ENCODE measurements at places on chromosomes 12 and 14.

GRCh38 chr12:131507094-131507493 is 203.8 kb upstream of the SFSWAP start:
- DNase-seq: no peak

- DNase-seq: peak; percentile 53
Measured at GRCh38 chr12:122356192-122356635, 66.3 kb downstream of the CLIP1 start.

DNA sequence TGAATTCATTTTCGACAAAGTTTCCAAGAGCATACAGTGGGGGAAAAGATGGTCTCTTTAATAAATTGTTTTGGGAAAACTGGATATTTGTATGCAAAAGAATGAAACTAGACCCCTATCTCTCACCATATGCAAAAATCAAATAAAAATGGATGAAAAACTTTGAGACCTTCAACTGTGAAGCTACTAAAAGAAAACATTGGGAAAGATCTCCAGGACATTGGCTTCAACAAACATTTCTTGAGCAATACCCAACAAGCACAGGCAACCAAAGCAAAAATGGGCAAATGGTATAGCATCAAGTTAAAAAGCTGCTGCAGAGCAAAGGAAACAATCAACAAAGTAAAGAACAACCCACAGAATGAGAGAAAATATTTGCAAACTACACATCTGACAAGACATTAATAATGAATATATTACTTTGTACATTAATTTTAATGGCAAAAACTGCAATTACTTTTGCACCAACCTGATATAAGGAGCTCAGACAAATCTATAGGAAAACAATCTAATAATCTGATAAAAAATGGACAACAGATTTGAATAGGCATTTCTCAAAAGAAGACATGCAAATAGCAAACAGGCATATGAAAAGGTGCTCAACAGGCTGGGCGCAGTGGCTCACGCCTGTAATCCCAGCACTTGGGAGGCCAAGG is 50.7 kb downstream of the NUBPL start:
- DNase-seq: no peak

GRCh38 chr12:2408262-2408661 is 355.5 kb downstream of the CACNA1C start:
- DNase-seq: no peak

- DNase-seq: no peak
Measured at GRCh38 chr12:46103559-46104383, 113.4 kb upstream of the SCAF11 start.

GRCh38 chr14:54785136-54785777 is 117.4 kb downstream of the GCH1 start:
- DNase-seq: no peak

- DNase-seq: no peak
Measured at GRCh38 chr12:63977441-63977840, 132.9 kb downstream of the SRGAP1 start.

DNA sequence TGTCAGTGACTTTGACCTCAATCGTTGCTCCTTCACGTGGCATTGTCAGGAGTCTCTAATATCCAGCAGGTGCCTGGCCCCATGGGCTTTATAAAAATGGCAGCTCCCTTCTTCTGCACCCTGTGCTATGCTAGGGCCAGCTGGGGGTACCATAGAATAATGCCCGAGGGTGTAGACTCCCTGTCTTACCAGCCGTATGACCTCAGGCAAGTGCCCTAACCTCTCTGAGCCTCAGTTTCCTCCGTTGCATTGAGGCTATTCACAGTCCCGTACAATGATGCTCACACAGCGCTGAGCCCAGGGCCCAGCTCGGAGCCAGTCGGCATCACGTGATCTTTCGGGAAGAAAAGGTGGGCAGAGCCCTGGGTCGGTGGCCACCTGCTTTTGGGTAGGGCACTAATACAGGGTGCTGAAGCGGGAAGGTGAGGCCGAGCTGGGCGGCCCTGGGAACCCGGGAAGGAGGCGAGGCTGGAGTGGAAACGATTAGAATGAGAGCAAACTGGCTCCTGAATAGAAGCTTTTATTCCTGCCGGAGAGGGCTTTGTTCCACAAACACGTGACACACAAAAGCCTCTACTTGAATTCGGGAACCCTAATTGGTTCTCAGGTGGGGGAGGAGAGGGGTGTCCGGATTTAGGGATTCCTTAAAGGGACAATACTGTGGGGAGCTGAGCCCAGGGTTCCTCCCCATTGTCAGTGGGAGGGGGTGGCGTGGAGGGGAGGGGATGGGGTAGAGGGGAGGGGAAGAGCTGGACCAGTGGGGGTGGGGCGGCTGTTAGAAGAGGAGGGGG is 19.9 kb upstream of the MSI1 start:
- no peak for DNase-seq

- DNase-seq: no peak
Measured at GRCh38 chr14:104222396-104223036, 84.1 kb downstream of the KIF26A start.

GRCh38 chr14:75418850-75419768 is 8.7 kb upstream of the JDP2 start:
- DNase-seq: no peak

DNA sequence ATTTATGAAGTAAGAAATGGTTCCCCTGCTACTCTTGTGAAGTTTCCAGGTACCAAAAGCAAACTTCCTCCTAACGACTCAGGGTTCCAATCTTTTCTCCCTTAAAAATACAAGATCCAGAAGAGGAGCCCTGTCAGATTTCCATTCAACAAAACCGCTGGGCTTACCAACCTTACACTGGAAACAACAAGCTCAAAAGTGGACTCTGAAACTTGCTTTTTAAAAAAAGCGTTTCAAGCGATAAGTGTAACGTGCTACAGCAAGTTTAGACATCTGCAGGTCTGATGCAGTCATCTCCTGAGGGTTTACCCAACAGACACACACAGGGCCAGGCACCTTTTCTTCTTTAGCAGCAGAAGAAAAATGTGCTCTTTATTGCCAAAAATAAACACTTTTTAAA is 6.9 kb upstream of the CREBL2 start:
- DNase-seq: no peak

DNA sequence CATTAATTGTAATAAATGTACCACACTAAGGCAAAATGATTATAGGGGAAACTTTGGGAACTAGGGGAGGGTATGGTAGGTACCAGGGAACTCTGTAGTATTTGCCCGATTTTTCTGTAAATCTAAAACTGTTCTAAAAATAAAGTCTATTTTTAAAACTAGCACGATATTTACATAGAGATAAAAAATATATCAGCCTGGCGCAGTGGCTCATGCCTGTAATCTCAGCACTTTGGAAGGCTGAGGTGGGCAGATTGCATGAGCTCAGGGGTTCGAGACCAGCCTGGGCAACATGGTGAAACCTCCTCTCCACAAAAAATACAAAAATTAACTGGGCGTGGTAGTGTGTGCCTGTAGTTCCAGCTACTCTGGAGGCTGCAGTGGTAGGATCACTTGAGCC is 32.4 kb downstream of the TMEM116 start:
- no peak for DNase-seq

DNA sequence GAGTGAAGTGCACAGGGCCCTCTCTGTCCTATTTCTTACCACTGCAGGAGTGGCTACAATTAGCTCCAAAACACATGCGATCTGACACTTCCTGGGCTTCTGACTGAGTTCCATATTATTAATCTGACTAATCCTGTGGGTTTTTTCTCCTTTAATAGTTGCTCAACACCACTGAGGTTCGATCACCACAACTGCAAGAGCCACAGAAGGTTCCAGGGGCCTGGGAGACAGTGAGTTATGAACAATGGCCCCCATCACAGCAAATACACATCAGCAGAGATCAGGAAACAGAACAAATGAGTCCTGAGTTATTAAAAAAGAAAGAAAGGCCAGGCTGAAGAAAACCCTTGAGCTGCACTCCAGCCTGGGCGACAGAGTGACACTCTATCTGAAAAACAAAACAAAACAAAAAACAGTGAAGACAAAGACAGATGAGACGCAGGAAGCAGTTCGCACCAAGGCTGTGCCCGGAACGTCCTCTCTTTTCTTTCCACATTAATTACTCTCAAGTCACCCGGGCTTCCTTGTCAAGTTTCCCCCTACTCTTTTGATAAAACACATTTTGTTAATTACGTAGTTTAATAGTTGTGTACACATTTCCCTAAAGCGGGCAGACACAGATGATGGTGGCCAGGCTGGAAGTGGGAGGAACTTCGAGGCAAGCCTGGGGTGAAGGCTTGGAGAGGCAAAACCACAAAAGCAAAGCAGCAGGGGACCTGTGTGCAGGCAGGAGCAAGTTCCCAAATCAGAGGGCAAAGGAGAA is 42.7 kb downstream of the CDC42BPB start:
- DNase-seq: no peak

DNA sequence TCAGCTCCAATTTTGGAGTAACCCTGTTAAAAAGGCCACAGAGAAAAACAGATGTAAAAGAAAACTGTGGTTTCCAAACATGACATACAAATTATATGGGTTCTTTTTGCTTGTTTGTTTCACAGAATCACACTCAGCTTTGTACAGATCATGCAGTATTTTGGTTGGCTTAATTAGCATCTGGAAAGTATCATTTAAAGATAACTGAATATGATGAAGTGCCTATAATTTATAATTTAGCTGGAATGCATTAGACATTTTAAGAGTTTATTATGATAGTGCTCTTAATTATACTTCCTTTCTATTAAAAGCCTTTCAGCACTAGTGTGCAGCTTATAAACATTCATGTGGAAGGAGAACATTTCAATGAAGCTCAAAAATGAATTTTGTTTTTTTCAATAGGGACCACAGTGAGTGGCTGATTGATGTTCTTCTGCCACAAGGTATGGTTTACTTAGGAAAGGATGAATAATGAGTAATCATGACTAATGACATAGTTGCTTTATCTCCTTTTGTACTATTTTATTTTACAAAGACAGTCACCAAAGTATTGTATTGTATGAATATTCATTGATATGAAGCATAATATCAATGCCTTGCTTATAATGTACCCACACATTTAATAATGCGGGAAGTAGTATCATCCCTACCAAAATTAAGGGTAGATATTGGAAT is 98.3 kb downstream of the UNC79 start:
- DNase-seq: no peak

DNA sequence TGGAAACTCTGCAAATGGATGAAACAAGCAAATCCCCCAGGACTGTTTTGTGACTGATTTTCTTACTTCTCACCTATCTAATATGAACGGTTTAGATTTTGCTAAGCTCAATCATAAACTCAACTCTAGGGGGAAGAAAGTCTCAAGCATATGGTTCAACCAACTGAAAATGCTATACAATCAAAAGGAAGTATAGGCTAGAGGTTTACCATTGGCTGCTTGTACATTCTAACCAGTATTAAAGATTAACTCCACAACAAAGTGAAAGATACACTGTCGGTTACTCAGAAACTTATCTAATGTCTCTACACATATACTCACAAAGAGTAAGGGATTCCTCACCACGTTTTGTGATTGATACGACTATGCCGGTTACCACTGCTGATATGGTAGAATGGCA is 281.8 kb upstream of the SOX5 start:
- no peak for DNase-seq

GRCh38 chr14:52314595-52315354 is 663 bp downstream of the PTGER2 start:
- DNase-seq: no peak

DNA sequence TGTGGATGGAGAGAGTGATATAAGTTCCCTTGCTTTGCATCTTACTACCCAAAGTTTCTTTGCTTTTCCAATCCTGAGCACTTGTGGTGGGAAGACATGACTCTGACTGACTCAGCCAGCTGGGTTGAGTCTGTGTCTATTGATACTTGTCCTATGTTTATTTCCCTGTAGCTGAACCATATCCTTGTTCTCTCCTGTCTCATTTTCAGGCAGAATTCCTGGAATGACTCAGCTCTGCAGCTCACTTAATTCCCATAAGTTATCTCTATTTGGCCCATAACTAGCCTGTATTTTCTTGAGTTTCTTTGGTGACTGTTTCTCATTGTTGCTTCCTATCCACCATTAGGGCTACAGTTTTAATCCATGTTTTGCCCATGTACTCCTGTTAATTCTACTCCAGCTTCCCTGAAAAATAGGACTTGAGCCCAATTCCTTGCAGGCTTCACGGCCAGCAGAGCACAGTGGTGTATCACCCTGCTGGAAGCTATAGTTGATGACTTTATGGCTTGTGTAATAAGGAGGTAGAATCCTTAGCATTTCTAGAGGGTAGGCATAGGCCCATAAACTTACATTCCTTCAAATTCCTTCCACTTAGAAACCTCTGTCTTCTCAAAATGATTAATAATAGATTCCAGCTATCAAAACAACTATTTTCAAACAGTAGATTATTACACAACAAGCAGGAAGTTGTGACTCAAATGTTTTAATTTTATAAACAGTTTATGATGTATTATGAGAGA is 183.1 kb downstream of the TMTC3 start:
- DNase-seq: peak; percentile 92

DNA sequence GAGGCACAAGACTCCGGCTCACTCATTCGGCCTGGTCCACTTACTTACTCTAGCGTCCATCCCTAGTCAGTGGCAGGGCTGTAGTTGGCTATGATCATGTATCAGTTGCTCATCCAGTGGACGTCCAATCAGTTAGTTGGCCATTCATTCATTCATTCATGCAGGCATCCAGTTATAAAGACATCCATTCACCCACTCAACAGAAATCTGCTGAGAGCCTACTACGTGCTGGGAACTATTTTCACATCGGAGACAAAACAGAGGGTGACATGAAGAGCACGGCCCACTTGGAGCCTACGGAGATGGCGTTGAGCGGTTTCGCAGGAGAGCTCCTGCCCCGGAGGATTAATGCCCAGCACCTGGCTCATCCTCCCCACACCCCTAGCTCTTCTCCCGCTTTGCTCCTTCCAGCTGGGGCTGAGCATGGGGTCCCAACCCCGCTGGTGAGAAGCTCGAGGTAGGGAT is 49.7 kb downstream of the SNAPC1 start:
- no peak for DNase-seq

DNA sequence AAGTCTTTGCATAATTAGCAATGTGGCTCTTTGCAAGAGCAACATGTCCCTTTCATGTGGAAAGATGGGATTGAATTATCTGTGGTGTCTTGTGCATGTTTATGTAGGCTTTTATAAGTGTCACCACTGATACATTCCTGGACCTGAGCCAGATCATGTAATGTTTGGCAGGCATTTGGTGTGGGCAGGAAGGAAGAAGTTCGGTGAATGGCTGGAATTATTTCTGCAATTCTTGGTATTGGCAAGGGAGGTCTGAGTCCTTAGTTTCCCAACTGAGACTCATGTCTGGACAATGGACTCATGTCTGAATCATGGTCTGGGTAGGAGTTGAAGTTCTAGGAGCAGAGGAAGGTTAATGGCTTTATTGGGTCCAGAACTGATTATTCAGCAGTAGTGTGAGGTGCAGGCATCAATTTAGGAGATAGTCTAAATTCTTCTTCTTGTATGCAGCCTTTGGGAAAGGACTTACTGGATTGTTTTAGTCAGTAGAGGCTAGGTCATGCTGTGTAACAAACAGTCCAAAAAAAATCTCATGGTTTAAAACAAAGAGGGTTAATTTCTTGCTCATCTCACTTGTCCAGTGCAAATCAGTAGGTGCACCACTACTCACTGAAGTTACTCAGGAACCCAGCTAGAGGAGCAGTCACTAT is 186.5 kb upstream of the LHX5 start:
- DNase-seq: no peak

Data from stromal cell of bone marrow (primary cell).